ENCODE measurements at places on chromosomes 4 and X. TPM values are rescaled to one million over a fixed set of nuclear protein-coding genes. Genes with fewer than 3 reads are reported as not detected.

The NHS gene
- total RNA-seq: not detected

DNA sequence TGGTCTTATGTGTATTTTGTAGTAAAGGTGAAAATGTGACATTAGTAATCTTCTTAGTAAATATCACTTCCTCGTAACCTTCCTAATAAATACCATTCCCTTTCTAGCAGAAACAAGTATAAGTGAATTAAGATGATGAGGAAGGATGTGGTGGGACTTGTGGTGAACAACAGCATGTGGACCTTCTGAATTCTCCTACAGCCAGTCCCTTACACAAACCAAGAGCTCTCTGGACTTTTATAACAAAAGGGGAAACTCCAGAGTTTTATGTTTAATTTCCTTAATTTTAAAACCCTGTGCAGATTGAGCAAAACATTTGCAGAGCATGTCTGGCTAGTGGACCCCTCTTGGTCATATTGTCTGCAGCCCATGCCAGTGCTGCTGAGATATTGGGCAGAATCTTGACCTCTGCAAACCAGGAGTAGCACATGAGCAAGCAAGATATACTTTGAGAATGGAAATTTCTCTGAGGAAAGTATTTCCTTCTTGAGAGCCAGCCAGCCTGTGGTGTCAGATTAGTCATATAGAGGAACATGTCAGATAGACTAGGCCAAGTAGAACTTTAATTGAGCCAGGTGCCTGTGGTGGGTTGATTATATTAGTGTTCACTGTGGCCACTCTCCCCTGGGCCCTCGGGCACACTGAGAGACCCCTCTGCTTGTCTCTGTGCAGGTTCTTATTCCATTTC, 328.2 kb downstream of the DKK2 start:
- DNase-seq: no peak

DNA sequence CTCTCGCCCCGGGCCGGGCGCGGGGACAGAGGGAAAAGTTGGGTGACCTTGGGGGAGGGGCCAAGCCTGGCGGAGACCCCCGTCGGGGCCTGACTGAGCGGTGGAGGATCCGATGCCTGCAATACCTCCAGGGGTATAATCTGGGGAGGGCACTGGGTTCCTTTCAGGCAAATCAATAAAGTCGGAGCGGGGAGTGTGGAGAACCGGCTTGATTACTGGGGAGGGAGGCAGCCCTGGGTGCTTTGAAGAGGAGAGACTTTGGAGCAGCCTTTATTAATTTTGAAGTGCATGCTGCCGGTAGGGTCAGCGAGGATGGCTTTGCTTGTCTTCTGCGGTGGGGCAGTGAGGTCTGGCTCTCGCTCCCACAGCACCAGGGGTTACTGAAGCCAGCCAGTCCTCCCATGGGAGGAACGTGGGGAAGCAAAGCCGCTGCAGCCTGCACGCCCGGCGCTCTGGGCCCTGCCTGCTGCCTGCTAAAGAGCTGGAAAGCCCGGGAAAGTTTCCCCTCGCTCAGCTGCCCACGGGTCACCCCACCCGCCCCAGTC, 403 bp upstream of the LGI2 start:
- peak; percentile 23 for DNase-seq

The SSX2 gene
- total RNA-seq: not detected

The TRO gene
- total RNA-seq: 25.2 TPM

DNA sequence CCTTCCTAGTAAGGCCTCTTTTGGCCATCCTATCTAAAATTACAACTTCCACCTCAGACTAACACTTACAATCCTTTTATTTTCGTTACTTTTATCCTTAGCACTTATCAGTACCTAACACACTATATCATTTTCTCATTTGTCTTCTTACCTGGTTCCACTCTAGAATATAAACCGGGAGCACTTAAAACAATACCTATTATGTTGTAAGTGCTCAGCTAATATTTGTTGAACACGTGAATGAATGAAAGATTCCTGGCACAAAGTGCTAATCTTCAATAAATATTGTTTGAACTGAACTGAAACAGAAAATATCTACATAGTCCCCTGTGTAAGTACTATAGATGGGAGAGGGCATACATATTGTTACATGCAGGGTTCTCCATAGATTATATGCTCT, 14.4 kb downstream of the MGARP start:
- no peak for DNase-seq

DNA sequence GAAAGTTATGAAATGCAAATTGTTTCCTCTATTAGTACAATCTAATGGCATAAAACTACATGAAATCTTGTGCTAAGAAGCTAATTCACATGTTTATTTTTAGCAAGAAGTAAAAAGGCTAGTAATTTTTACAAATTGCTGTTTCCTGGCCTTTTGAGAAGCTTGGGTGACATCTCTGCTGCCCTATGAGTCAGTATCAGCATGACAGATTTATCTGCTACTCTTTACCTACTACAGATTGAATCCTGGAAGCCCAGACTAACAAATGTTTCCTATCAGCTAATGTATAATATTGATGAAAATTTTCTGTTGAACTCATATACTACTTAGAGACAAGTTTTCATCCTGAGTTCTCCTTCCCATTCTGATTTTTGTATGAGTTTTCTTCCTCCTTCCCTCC, 232.4 kb downstream of the DCTD start:
- no peak for DNase-seq

The FHDC1 gene
- 0.06 TPM for total RNA-seq

The ZAR1 gene
- not detected for total RNA-seq

DNA sequence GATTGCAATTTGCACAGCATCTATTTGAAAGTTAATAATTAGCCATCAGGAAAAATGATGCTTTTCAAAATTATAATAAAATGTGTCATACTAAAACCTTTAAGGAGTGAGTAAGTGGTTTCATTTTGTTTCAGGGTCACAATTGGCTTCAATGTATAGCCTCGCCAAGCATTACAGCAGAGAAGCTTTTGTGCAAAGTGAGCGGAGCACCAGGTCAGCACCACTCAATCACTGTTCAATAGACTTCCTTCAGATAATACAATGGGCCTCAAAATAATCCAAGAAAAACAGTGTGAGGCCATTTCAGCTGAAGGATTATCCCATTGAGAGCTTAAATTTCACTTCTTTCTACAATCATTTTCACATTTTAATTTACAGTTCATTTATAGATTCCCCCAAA, 409.2 kb upstream of the SLIT2 start:
- DNase-seq: no peak

The TCEAL6 gene
- total RNA-seq: not detected

The SPACA5 gene
- total RNA-seq: not detected

Measured in G401 (cell line).